ENCODE measurements at places on chromosomes 3 and 15.

DNA sequence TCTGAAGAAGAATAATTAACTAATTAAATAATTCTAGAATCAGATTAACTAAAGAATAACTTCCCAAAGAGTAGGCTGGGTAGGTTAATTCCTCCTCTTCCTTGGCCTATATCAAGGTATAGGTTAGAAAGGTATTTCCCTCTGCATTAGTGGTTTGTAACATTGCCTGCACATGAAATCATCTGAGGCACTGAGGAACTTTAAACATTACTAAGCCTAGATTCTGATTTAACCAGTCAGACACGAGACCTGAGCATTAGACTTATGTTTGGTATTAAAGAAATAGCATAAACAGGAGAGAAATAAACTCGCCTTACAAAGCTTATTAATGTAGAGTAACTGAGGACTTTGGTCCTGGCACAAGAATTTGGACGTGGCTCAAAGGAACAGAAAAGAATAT lies 84.2 kb downstream of the FGF7 start:
- DNase-seq = no peak

DNA sequence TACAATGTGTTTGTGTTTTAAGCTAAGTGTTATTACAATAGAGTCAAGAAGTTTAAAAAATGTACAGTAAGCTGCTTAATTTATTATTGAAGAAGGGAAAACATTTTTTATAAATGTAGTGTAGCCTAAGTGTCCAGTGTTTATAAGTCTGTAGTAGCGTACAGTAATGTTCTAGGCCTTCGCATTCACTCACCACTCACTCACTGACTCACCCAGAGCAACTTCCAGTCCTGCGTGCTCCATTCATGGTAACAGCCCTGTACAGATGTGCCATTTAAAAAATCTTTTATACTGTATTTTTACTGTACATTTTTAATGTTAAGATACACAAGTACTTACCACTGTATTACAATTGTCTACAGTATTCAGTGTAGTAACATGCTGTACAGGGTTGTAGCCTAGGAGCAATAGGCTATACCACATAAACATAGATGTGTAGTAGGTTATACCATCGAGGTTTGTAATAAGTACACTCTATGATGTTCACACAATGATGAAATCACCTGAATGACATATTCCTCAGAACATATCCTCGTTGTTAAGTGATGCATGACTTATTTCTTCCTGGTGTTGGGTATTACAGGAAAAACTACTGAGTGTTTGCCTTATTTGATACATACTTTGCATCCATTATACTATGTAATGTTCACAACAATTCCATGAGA lies 156.6 kb upstream of the NUDT16 start:
- DNase-seq = no peak

DNA sequence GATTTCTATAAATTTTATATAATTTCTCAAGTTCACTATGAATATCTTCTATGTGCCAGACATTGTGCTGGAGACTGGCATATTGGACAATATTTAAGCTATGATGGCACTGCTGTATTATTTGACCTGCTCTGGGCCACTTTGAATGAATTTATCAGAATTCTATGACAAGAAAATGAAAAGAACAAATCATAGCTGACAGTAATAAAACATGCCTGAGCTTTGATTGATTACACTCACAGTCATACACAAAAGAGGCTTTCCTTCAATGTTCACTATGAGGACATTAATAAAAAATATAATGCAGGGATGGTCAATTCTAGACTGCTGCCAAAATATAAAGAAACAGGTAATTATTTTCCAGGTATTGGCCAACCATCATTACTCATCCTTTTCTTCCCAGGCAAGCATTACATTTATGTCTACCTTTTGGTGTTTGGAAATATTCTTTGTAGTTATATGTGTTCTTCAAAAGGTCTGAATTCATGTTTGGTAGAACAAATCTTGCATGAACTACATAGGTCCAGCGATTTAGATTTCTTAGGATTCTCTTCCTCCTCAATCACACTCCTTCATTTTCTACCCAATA lies 81.0 kb upstream of the ALCAM start:
- no peak for DNase-seq

- DNase-seq = no peak
Observed at GRCh38 chr3:15339786-15340215, 7.4 kb upstream of the SH3BP5 start.

DNA sequence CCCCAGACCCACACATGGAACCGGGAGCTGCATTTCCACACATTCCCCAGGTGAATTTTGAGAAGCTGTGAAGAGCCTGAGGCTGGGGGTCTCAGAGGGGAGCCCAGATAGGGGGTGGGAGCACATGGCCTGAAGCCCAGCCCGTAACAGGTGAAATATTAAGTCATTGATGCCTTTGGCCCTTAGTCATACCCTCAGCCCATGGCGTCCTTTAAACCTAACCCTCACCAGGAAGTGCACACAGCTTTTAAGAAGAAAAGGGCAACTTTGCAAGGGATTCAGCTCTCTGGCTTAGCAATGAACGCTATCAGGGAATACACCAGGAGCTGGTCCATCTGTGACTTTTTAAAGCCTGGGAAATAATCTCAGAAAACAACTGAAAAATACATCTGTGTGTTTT lies 40.6 kb downstream of the WNT7A start:
- DNase-seq = no peak

- no peak for DNase-seq
Observed at GRCh38 chr3:14278265-14278798, 99.7 kb downstream of the LSM3 start.

- DNase-seq = no peak
Observed at GRCh38 chr3:180402471-180403073, 199.4 kb upstream of the TTC14 start.

DNA sequence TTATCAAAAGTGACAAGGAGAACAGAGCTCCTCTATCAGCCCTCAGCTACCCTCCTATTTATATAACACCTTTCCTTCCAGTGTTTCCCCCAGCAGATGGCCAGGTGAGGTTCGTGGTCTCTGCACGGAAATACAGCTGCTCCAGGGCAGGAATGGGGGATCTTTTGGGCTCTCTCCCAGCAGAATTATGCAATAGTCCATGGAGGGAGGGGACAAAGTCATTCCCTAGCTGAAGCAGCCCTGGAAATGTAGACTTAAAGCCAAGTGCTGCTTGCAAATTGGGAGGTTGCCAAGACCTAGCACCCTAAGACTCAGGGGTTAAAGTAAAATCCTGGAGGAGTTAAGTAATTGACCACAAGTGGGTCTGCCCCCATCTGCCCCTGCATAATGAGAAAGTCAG lies 256.3 kb downstream of the LRTM1 start:
- no peak for DNase-seq

DNA sequence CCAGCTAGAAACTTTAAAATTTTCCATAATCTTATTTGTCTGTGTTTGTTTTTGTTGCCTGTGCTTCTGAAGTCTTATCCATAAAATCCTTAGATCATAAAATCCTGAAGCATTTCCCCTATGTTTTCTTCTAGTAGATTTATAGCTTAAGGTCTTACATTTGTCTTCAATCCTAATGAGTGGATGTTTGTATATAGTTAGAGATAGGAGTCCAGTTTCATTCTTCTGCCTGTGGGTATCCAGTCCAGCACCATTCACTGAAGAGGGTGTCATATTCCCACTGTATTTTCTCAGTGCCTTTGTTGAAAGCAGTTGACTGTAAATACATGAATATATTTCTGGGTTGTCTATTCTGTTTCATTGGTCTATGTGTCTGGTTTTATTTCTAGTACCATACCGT lies 44.8 kb upstream of the SPSB4 start:
- no peak for DNase-seq

DNA sequence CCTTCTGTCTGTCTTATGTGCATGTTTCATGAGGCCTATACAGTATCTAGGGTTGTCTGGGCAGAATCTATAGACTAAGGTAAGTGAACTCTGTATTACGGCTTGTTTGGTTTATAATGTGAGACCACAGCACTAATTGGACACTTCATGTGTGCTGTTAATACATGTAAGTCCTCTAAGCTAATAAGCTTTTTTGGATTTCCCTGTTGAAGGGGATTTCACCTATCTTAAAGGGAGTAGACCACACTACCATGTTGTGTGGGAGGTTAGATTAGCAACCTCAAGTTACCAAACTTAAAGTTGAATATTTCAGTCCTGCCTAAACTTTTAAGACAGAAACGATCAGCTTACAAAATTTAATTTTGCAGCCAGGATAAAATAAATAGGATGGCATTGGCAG lies 189.8 kb upstream of the GOLIM4 start:
- no peak for DNase-seq
